ENCODE measurements at places on chromosomes 6 and 20. TPM values are rescaled to one million over a fixed set of nuclear protein-coding genes. Genes with fewer than 3 reads are reported as not detected.

LIME1 gene
- 0.27 TPM for total RNA-seq

- no peak for DNase-seq
Measured at GRCh38 chr20:48026981-48027592, 241.8 kb upstream of the SULF2 start.

GRCh38 chr20:46955601-46956556 lies 61.2 kb downstream of the EYA2 start:
- no peak for DNase-seq

GRCh38 chr20:48736231-48736630 lies 91.6 kb downstream of the PREX1 start:
- DNase-seq: no peak

- peak; percentile 12 for DNase-seq
Measured at GRCh38 chr6:116217069-116217468, 36.8 kb downstream of the TSPYL4 start.

STMND1 gene
- total RNA-seq: not detected

RAET1G gene
- not detected for total RNA-seq

CDYL gene
- total RNA-seq: 16.0 TPM

OR2J3 gene
- total RNA-seq: not detected

PCSK2 gene
- total RNA-seq: not detected

APCDD1L gene
- total RNA-seq: 1.7 TPM

ZBP1 gene
- total RNA-seq: not detected

ID4 gene
- 4.3 TPM for total RNA-seq

Measured in H4 (cell line).